Fibroblast of skin of back (primary cell): ENCODE measurements at places on chromosomes 13 and 19.
A peak's percentile ranks its signal among the peaks of the same experiment; 100 is the strongest.

DNA sequence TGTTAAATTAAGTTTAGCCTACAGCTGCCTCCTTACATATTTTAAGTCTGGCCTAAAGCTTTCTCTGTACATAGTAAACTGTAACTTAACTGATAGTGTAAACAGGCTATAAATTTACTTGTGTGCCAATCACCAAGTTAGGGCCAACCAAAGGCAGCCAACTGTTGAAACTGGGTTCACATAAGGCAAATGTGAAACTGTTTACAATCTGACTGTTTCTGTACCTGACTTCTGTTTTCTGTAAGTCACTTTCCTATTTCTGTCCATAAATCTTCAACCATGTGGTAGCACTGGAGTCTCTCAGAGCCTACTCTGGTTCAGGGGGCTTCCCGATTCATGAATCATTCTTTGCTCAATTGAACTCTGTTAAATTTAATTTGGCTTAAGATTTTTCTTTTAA is 103.1 kb downstream of the RAP2A start:
- no peak for DNase-seq

DNA sequence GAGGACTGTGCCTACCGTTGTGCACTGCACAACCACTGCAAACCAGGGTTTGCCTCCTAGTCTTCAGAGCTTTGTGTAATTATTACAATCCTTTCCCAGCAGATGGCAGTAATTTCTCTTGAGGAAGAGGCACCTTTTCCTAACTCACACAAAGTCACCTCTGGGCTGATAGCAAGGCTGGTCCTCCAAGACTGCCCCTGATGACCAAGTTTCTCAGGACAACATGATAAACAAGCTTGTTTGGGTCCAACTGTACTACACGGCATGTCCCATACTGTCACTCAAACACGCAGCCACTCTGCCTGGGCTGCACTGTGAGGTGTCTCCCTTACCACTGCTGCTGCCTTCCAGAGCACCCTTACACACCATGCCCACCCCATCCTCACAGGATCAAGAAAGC is 39.3 kb downstream of the RFXAP start:
- DNase-seq = peak; percentile 54

DNA sequence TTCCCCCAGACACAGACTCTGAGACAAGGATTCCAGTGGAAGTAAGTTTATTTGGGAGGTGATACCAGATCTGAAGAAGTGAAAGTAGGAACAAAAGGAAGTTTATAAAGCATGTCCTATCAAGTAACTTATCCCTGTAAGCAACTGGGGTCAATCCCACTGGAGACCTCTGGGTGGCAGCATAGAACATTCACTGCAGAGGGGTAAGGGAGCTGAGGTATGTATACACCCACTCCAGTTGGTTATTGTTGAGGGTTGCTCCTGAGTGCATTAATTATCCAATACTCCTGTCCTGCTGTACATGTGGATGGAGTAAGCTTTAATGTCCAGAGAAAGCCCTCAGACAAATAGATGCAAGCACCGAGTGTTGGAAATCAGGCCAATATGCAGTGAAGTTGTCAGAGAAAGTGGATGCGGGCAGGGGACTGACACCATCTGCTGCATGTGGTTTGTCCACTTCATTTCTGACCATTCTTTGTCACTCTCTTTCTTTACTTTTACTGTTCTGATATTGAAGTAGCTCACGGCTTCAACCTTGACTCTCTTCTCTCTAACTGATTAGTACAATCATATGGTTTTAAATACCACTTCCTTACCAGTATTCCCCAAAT is 46.7 kb downstream of the NOTCH3 start:
- DNase-seq = peak; percentile 66

DNA sequence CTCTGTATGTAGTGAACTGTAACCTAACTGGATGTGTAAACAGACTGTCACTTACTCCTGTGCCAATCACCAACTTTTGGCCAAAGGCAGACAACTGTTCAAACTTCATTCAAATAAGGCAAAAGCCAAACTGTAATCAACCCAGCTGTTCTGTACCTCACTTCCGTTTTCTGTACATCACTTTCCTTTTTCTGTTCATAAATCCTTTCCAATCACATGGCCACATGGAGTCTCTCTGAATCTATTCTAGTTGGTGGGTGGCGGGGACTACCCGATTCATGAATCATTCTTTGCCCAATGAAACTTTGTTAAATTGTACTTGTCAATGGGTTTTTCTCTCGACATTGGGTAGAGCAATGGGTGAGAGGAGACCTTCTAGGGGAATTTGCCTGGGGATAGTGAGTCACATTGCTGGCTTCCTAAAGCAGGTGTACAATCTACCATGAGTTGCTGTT is 178.3 kb upstream of the RFC3 start:
- DNase-seq = no peak
